Progenitor cell of endocrine pancreas (in vitro differentiated cells): ENCODE measurements at places on chromosomes 3 and 15. TPM values are rescaled to one million over a fixed set of nuclear protein-coding genes. Genes with fewer than 3 reads are reported as not detected.

GRCh38 chr3:105906836-105907235 lies 38.0 kb upstream of the CBLB start:
- no peak for DNase-seq
- H3K4me3 ChIP-seq: no peak overlapping the region
- H3K4me1 ChIP-seq: peaks cover 5% of the 10 kb centered on the region
- H3K36me3 ChIP-seq: peaks cover 1% of the 10 kb centered on the region
- H3K27me3 ChIP-seq: no peaks in the 10 kb centered on the region

- H3K4me1 ChIP-seq: peaks cover 16% of the 10 kb centered on the region
- H3K36me3 ChIP-seq: no peaks in the 10 kb centered on the region
- no peak overlapping the region for H3K27ac ChIP-seq
- no peaks in the 10 kb centered on the region for H3K27me3 ChIP-seq
Measured at GRCh38 chr15:64604319-64604718, 143.9 kb downstream of the ZNF609 start.

GRCh38 chr3:122903171-122903570 lies 108.3 kb downstream of the SLC49A4 start:
- H3K27me3 ChIP-seq: no peaks in the 10 kb centered on the region
- H3K36me3 ChIP-seq: no peaks in the 10 kb centered on the region
- H3K4me1 ChIP-seq: no peaks in the 10 kb centered on the region
- H3K4me3 ChIP-seq: no peak overlapping the region
- H3K27ac ChIP-seq: no peak overlapping the region

DNA sequence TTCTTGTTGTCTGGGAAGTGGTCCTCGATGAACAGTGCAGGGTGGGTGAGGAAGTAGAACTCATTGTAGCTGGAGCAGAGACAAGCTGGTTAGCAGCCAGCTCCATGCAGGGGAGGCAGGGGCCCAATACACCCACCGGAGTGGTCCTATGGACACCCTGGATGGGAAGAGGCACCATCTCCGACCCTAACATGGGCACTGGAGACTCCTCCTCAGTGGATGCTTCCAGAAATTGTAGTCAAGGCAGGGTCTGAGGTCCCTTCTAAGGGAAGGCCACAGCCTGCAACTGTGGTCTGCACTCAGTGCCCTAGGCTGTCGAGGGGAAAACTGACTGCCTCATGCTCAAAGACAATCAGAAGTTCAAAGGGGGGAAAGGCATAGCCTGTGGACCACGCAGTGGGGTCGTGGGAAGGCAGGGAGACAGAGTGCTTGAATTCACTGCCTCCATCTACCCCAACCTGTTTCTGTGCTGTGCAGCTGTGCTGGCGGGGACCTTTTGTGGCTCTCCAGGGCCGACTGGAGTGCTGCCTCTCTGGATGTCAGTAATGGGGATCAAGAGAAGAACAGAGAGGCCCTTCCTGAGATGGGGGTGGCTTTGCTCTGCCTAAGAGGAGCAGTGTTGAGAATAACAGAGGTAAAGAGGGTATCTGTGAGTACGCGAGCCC lies 41.9 kb downstream of the KY start:
- peak overlapping the region; percentile 3 for H3K27ac ChIP-seq
- H3K4me3 ChIP-seq: no peak overlapping the region
- no peak for DNase-seq

The ROPN1 gene
- total RNA-seq: not detected in 2 replicates

- no peaks in the 10 kb centered on the region for H3K4me1 ChIP-seq
- no peak overlapping the region for H3K4me3 ChIP-seq
- no peak for DNase-seq
- H3K27ac ChIP-seq: no peak overlapping the region
Measured at GRCh38 chr3:125958511-125959316, 10.3 kb upstream of the ROPN1B start.

GRCh38 chr15:87711026-87711425 lies 545.5 kb downstream of the NTRK3 start:
- DNase-seq: no peak
- H3K4me1 ChIP-seq: peaks cover 3% of the 10 kb centered on the region
- no peak overlapping the region for H3K27ac ChIP-seq
- no peak overlapping the region for H3K4me3 ChIP-seq
- peaks cover 13% of the 10 kb centered on the region for H3K27me3 ChIP-seq

The IMP3 gene
- total RNA-seq: 53.7 and 54.0 TPM in 2 replicates

GRCh38 chr15:42059661-42060476 lies 34.5 kb downstream of the PLA2G4D start:
- H3K27me3 ChIP-seq: peaks cover 33% of the 10 kb centered on the region
- no peak overlapping the region for H3K27ac ChIP-seq
- peak; percentile 59 for DNase-seq
- H3K4me3 ChIP-seq: no peak overlapping the region
- no peaks in the 10 kb centered on the region for H3K36me3 ChIP-seq
- peaks cover 2% of the 10 kb centered on the region for H3K4me1 ChIP-seq

- H3K27ac ChIP-seq: peak overlapping the region; percentile 94
- no peaks in the 10 kb centered on the region for H3K27me3 ChIP-seq
Measured at GRCh38 chr15:75455424-75455981, 4.0 kb upstream of the SIN3A start.

The ACTC1 gene
- 3.5 and 5.3 TPM in 2 replicates for total RNA-seq

- no peaks in the 10 kb centered on the region for H3K27me3 ChIP-seq
- peaks cover 3% of the 10 kb centered on the region for H3K36me3 ChIP-seq
- no peak for DNase-seq
Measured at GRCh38 chr3:49238274-49239127, 38.5 kb downstream of the C3orf62 start.

- H3K4me3 ChIP-seq: no peak overlapping the region
- H3K4me1 ChIP-seq: no peaks in the 10 kb centered on the region
- H3K36me3 ChIP-seq: no peaks in the 10 kb centered on the region
Measured at GRCh38 chr3:182671541-182671940, 121.8 kb upstream of the ATP11B start.

The CRYGS gene
- total RNA-seq: 3.9 and 4.9 TPM in 2 replicates

GRCh38 chr15:56371495-56372147 lies 6.4 kb downstream of the TEX9 start:
- H3K27ac ChIP-seq: no peak overlapping the region
- H3K4me1 ChIP-seq: peaks cover 10% of the 10 kb centered on the region
- H3K4me3 ChIP-seq: no peak overlapping the region

The GMPPB gene
- total RNA-seq: 31.2 and 34.3 TPM in 2 replicates

DNA sequence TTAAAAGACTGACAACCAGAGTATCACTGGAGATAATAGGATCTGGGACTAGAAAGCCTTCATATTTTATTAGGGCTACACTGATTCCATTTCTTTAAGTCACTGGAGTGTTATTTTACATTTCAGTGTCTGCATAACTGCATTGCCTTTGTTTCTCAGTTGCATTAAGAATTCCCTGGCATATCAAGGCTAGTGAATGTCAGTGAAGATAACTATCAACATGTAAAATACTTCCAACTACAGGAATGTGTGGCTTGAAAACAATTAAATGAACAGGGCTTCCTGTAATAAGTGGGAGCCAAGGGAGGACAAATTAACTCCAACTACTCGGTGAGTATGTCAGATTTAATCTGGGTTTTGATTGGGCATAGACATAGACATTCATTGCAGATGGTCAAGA lies 628.5 kb downstream of the ROBO2 start:
- no peak for DNase-seq
- H3K36me3 ChIP-seq: no peaks in the 10 kb centered on the region
- no peaks in the 10 kb centered on the region for H3K27me3 ChIP-seq
- no peak overlapping the region for H3K27ac ChIP-seq

DNA sequence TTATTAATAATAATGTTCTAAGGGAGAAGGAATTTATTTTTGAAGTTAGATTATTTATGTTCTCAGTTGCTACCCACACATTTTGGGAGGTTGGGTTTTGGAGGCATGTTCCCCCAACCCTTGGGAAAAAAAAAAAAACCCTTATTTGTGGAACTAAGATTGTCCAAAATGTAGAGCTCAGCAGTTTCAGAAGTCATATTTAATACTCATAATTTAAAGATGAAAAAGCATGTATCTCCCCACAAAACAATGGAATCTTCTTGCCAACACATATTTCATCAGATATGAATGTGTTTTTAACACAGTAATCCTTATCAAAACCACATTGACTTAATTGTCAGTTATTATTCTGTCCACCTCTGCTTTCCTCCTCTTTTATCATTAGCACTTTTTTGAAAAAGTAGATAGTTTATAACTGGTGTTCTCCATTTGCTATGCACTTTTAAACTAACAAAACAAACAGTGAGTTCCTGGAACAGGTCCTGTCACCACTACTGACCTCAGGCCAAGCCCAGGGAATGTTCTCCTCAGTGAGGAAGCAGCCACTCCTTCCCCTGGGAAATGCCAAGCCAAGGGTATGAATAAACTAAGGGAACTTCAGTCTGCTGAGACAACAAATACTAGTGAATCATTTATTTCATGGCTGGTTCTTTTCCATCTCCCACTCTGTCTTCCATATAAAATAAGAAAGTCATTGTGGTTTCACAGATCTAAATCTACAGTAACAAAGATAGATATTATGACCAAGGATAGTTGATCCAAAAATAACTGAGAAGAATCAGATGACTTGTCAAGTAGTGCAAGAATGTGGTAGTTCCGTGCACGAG lies 414.4 kb upstream of the ALCAM start:
- DNase-seq: no peak
- no peaks in the 10 kb centered on the region for H3K36me3 ChIP-seq
- no peak overlapping the region for H3K27ac ChIP-seq

DNA sequence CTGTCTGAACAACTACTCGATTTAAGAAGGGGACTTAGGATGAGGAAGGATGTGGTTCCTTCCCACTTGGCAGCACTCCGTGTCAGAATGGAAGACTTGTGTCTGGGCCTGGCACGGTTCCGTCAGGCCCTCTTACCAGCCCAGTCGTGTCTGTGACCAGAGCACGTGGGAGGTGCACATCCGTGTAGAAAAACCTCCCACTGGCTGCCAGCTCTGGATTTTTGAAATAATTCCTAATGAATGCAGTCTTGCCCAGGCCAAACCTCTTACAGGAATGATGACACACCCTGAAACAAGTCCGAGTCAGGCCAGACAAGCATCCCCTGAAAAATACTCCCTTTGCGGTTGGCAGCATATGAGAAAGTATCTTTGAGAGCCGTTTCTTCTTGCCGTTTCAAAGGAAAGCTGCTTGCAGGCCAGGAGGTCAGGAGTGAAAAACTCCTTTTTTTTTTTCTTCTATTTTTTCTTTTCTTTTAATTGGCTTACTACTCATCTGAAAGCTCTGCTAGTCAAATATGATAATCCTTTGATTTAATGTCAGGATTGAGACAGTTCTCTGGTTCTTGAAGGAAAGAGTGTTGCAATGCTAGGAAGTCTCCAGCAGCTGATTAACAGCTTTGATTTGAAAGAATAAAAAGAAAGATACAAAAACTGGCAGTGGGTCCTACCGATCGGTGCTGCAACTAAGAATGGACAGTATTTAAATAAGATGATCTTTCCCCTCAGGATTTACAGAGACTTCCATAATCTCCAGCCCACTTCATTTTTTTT lies 19.8 kb downstream of the IL1RAP start:
- no peak for DNase-seq
- H3K4me1 ChIP-seq: peaks cover 9% of the 10 kb centered on the region
- H3K27me3 ChIP-seq: no peaks in the 10 kb centered on the region

GRCh38 chr3:146152834-146153233 lies 8.2 kb downstream of the PLOD2 start:
- H3K36me3 ChIP-seq: peaks cover 13% of the 10 kb centered on the region
- H3K27ac ChIP-seq: peak overlapping the region; percentile 85
- H3K4me1 ChIP-seq: peaks cover 45% of the 10 kb centered on the region
- H3K4me3 ChIP-seq: peak overlapping the region; percentile 48
- H3K27me3 ChIP-seq: no peaks in the 10 kb centered on the region

The GYG1 gene
- total RNA-seq: 26.0 and 27.3 TPM in 2 replicates

DNA sequence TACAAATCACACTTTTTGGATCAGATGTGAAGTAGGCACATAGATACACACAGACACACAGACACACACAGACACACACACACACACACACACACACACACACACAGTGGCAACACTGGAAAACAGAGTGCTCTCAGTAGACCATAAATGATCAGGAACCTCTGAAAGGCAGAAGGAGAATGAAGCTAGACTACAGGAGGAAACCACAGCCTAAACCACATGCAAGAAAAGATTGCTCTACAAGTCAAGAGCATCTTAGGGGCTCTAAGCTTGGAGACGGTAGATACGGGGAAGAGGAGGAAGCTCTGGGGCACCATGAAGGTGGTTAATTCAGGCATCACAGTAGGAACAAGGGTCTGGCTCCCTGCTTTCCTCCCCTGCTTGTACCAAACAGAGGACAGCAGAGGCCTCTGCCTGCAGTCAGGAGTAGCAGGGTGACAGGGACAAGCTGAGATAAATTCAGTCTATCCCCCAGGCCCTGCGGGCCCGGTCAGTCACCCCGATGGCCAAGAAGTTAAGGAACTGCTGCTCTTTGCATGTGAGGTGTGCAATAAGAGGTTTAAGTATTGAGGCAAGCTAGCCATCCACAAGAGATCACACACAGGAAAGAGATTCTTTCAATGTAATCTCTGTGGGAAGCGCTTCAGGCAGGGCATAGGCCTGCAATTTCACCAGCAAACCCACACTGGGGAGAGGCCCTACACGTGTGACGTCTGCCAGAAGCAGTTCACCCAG lies 23.5 kb upstream of the ARPIN start:
- no peak overlapping the region for H3K4me3 ChIP-seq
- no peak for DNase-seq
- peaks cover 3% of the 10 kb centered on the region for H3K4me1 ChIP-seq
- H3K27me3 ChIP-seq: peaks cover 16% of the 10 kb centered on the region

The CEP97 gene
- total RNA-seq: 21.9 and 24.5 TPM in 2 replicates

DNA sequence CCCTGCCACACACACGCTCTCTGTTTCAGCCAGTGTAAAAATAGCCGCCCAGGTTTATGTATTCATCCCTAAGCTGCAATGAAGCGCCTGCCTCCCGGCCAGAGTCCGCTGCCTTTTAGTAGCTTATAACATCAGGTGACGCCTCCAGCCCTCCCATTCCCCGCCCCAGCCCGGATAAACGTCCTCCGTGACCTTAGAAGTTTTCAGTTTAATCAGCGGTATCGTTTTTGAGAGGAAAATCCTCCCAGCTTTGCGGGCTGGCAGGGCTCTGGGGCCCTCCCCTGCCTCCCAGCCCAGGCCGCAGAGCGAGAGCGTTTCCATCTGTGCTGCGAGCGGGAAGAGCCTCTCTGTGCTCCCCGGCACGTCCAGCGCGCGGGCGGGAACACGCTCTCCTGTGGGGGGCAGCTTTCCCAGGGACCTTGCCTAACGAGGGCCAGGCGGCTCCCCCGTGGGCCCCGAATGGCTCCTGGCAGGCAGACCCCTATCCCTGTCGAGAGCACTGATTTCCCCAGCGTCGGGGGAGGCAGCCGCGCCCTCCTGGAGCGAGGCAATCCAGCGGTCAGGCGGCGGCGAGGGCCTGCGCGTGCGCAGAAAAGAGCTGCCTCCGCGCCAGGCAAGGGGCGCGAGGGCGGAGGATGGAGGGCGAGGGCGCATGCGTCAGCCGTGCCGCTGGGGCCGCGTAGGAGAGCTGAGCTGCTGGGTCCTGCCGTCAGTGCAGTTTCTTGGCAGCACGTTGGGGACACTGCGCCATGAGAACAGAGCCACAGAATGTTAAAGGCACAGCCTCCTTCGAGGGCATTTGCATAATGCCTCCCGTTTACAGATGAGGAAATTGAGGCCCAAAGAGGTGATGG lies 71.1 kb downstream of the CCNL1 start:
- no peaks in the 10 kb centered on the region for H3K36me3 ChIP-seq
- H3K4me1 ChIP-seq: peaks cover 33% of the 10 kb centered on the region
- H3K4me3 ChIP-seq: peak overlapping the region; percentile 77
- peak overlapping the region; percentile 96 for H3K27ac ChIP-seq

The CAV3 gene
- not detected in 2 replicates for total RNA-seq
